ENCODE measurements at places on chromosomes 1 and 21.

- DNase-seq = peak; percentile 97
These were observed 588 bp upstream of the IGSF8 start for GRCh38 chr1:160098852-160099561.

DNA sequence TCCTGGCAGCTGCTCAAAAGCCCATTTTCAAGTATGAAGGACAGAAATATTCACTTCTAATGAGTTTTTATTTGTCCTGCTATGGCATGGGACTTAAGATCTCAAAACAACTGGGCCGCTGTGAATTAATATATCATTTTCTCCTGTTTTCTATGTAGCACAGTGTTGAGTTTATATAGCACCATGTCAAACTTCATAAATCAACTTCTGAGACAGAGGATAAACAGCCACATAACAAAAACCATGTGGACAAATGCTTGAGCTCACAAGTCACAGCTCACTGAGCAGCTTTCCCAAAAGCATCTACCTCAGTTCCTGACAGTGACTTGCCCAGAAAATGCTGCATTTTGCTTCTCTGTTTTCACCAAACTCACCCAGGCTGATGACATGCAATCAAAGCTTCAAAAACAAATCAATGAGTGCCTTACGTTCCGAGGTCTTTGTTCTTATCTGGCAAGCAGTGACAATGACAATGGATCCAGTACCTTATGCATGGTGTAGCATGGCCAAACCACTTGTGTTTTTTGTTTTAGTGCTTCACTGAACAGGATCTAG is 722.6 kb downstream of the LRRIQ3 start:
- no peak for DNase-seq

DNA sequence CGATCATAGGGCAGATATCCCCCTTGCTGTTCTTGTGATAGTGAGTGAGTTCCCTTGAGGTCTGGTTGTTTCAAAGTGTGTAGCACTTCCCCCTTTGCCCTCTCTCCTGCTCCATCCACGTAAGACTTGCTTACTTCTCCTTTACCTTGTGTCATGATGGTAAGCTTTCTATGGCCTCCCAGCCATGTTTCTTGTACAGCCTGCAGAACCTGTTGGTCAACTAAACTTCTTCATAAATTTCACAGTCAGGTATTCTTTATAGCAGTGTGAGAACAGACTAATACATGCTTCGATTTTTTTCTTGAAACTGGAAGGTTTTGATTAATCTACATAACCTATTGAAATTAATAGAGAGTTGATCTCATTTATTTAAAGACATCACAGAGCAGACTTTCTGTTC is 302.5 kb upstream of the PBX1 start:
- DNase-seq = no peak

- no peak for DNase-seq
These were observed 1.4 kb downstream of the TRIM17 start for GRCh38 chr1:228415221-228415620.

GRCh38 chr1:5934058-5934884 is 58.0 kb downstream of the NPHP4 start:
- DNase-seq = no peak

All from esophagus squamous epithelium (tissue), 5 donors.